ENCODE measurements at places on chromosomes 2 and 18.

- DNase-seq = no peak
Measured at GRCh38 chr2:30776831-30777635, 30.2 kb downstream of the CAPN13 start.

DNA sequence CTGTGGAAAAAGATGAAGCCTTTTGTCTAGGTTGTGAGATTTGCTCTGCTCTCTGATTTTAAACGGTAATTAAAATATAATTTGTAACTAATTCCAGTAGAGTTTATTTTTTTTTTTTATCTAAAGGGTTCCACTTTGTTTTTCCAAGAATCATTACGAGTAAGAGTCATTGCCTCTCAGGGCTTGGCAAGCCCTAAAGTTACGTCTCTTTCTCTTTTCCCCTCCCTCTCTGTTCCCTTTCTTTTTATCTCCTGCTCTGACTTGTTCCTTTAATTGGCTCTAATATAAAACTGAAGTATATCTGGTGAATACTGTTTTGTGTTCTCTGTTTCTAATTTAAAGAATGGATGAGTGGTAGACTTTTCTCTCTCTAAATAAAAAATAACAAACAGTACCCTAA is 75.8 kb downstream of the CALCRL start:
- DNase-seq = no peak

GRCh38 chr2:120224256-120224655 is 1.1 kb upstream of the TMEM185B start:
- DNase-seq = no peak

DNA sequence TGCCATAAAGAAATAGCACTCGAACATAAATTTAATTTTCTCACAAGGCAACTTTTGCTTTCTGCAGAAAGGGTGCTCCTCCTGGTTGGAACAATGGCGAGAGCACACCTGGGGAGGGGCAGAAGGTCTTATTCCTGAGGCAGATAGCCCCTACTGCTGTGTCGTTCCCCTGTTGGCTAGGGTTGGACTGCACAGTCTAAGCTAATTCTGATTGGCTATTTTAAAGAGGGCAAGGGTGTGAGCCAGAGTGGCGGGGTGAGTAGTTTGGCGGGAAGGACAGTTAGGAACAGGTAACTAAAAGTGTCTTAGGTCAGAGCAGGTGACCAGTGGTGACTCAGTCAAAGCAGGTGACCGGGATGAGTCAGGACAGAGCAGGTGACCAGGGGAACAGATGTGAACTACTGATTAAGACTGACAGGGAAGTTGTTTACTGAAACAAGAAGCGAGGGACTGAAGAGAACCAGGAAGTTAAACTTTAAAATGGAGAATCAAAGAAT is 49.7 kb upstream of the AGAP1 start:
- no peak for DNase-seq

GRCh38 chr2:100484390-100484789 is 14.1 kb downstream of the NMS start:
- DNase-seq = no peak

DNA sequence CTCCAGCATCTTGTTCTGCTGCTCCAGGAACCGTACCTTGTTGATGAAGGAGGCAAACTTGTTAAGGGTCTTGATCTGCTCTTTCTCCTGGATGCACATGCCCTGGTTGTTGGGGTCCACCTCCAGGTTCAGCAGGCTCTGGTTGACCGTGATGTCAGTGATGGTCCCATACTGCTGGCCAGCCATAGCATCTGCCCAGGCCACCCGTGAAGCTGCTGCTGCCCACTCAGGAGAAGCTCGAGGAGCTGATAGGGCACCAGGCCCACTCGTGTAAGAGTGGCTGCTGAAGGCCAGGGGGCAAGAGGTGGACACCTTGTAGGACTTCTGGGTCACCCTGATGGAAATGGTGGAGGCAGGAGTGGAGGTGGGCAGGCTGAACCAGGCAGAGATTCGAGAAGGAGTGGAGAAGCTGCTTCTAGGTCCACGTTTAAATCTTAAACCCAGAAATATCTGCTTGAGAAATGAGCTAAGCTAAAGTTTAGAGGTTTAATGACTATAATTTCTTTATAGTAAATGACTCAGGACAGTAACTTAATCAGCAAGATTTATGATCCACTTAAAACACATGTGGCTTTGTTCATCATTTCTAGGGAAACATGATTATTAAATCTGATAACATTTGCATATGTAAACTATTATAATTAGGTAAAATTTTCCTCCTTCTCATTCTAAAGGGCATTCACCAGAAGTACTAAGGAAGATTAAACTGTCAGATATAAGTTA is 358.7 kb upstream of the SETBP1 start:
- no peak for DNase-seq

GRCh38 chr18:59719544-59720181 is 22.4 kb upstream of the CCBE1 start:
- DNase-seq = no peak

GRCh38 chr2:172342611-172343010 is 84.8 kb upstream of the ITGA6 start:
- no peak for DNase-seq

GRCh38 chr2:172323256-172323655 is 104.1 kb upstream of the ITGA6 start:
- no peak for DNase-seq

DNA sequence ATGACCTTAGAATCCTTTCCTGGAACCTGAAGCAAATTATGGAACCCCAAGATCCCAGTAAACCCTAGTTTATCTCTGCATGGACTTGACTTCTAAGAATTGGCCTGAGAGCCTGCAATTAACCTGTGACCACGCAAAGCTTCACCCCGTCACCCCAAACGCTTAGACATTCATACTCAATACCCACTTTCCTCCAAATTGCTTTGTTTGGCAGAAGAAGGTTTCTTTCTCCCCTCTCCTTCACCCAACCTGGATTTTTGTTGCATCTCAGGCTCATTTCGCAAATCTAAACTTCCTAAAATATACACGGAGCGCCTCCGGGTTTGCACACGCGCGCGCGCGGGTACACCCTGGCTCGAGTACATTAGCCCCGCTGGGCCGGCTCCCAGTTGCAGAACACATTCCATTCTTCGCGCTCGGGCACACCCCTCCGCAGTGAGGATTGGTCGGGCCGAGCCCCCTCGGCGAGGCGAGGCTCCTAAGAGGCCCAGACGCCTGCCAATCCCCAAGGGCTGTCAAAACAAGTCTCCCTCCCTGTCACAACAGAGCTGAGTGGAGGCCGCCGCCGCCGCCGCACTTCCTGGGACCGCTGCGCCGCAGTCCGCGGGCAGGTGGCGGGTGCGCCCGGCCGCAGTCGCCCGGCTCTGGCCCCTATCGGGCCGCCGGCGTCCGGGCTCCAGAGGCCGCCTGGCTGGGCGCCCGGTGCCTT is at the start of gene PLCL1:
Gene PLCL1 (plus strand): TSS at position 545 of the 709 bp plus-strand sequence.
- DNase-seq = peak; percentile 93

DNA sequence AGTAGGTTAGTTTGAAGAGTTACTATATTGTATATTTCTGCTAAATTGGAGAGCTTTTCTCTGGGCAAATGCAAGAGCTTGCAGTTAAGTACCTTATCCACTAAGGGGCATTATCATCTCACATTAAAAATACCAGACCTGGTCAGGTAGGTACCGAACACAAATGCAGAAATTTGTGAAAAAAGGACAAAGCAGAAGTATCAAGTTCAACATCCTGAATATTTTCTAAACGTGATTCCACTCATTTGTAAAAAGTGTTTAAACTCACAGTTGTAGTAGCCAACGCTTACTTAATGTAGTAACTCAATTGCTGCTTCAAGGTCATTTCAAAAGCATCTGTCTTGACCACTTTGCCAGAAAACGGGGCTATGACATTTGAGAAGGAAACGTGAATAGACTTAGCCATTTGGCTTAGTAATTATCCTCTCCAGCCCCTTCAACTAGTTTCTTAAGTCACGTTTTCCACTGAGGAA is 52.1 kb downstream of the CYRIA start:
- peak; percentile 56 for DNase-seq

GRCh38 chr18:79526468-79527460 is 131.0 kb downstream of the NFATC1 start:
- DNase-seq = no peak

DNA sequence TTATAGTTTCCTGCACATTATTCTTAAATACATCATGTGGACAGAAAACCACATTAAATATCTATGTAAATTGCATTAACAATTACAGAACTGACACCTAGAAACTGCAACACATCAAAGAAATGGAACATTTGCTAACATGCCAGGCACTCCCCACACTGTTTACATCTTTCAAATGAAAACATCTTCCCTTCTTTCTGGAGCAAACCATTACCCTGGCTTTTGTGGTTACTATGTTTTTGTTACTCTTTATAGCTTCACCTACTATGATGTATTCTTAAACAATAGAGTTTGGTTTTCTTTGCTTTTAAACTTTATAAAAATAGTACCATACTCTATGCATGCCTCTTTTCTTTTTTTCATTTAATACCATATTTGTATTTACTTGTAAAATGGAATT is 1894.5 kb upstream of the CELF4 start:
- DNase-seq = no peak

All from GM13976 (cell line).